ENCODE measurements at places on chromosomes 13 and 19.
A peak's percentile ranks its signal among the peaks of the same experiment; 100 is the strongest.

DNA sequence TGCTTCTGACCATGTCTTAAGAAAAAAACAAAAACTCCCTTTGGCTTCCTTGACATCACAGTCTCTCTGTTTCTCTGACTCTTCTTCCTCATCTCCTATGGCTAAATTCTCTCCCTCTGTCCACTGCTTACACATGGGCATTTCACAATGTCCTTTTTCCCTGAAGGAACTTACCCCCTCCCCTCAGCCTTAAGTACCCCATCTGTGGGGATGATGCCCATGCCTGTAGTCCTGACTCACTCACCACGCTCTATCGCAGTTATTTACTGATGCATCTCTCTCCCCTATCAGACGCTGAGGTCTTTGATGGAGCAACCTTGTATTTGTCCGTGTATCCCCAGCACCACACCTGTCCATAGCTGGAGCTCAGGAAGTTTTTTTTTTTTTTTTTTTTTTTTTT lies 32.4 kb downstream of the ACTN4 start:
- DNase-seq = no peak

GRCh38 chr19:771332-771785 lies 20.4 kb downstream of the MISP start:
- DNase-seq = peak; percentile 40

DNA sequence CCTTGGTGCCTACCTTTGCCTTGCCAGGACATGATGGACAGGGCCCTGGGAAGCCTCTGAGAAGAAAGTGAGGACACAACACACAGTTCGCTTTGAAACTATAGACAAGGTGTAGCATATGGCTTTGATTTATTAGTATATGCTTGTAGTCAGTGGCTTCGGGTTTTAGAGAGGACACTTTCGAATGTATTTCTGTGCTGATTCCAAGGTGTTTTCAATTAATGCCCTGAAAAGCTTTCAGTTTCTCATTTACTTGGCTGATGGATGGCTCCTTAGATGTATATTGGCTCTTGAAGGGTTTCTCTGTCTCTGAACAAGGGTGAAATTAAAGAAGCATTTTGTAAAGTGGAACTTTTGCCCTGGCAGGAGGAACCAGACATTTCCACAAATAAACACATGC lies 106.9 kb downstream of the POSTN start:
- DNase-seq = peak; percentile 15

GRCh38 chr13:30158774-30159445 lies 148.4 kb downstream of the KATNAL1 start:
- no peak for DNase-seq

GRCh38 chr19:1446713-1447481 lies 3.0 kb upstream of the APC2 start:
- no peak for DNase-seq

- DNase-seq = no peak
Measured at GRCh38 chr13:108920137-108920536, 290.7 kb downstream of the MYO16 start.

DNA sequence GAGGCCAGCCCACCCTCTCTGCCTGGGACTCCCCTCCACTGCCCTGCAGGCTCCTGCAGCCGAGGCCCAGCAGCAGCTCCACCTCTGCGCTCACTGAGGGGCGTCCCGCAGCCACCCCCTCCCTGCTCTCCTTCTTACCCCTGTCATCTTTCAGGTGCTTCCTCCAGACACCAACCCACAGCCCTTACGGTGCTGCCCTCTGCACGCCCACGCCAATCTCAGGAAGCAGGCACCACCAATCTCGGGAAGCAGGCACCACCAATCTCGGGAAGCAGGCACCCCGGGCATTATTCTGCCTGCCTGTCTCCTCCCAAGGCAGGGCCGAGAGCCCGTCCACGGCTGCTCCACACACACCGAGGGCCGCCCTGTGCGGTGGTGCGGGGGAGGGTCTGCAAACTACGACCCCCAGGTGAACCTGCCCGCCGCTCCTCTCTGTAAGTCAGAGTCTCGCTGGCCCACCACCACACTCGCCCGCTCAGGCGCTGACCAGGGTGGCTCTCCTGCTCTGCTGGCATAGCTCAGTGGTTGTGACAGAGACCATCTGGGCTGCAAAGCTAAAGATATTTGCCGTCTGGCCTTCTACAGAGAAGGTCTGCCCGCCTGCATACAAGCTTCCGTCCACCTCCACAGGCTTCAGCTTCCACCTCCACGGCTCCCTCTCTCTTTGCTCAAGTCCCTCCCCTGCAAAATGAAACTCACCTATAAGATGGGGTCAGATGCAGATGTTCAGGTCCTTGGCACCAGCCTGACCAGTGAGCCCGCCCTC lies 2.9 kb downstream of the LSM7 start:
- DNase-seq = no peak

DNA sequence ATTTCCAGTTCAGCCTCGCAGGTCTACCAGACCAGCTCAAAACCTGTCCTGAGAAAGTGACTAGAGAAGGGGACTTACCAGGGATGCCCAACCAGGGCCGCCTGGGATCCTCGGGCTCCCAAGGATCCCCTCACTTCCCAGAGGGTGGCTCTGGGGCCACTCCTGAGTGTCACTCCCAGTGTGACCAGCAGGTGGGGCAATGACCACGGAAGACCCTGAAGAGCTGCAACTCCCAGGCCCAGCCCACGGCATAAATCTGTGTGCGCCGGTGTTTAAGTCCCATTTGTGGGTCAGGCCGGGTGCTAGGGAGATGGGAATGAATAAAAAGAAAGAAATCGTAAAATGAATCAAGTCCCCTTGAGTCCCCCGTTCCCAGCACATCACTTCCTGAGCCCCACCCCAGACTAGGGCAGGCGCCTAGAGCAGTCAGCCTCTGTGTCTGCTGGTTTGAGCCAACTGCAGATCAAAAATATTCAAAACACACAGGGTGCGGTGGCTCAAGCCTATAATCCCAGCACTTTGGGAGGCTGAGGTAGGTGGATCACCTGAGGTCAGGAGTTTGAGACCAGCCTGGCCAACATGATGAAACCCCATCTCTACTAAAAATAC lies 10.7 kb downstream of the PTGIR start:
- DNase-seq = peak; percentile 88

GRCh38 chr13:49596221-49596620 lies 10.9 kb upstream of the RCBTB1 start:
- no peak for DNase-seq

- DNase-seq = no peak
Measured at GRCh38 chr13:23766939-23767338, 122.3 kb downstream of the MIPEP start.

- DNase-seq = no peak
Measured at GRCh38 chr13:113365971-113366588, 2.1 kb upstream of the GRTP1 start.
